Left kidney (tissue), 8 donors: ENCODE measurements at places on chromosomes 2 and 18. TPM values are rescaled to one million over a fixed set of nuclear protein-coding genes. Genes with fewer than 3 reads are reported as not detected.

DNA sequence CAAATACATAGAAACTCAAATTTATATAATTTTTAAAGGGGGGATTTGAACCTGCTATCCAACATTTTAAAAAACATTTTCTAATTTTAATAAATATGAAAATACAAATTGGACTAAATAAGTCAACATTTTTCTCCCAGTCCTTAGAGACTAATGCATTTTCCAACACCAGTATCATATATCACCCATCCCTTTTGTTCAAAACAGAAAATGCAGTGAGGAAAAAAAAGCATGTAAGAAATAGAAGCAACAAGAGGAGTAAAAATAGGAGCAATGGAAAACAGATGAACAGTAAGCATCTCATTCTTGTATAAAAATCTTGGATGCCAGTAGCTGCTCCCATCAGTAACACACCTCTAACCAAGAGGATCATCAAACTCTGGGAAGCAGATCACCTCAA is 25.5 kb downstream of the KLF7 start:
- no peak for DNase-seq

DSG3 gene
- polyA plus RNA-seq, result not detected

OSR1 gene
- 6.0 TPM for polyA plus RNA-seq

BOLL gene
- polyA plus RNA-seq, result 0.22 TPM

GRCh38 chr2:26891-27290 is 19.4 kb downstream of the FAM110C start:
- no peak for DNase-seq

CBLN2 gene
- 16.4 TPM for polyA plus RNA-seq

CNGA3 gene
- not detected for polyA plus RNA-seq

GRCh38 chr2:153866595-153866994 is 5.1 kb upstream of the GALNT13 start:
- DNase-seq, result no peak

DNA sequence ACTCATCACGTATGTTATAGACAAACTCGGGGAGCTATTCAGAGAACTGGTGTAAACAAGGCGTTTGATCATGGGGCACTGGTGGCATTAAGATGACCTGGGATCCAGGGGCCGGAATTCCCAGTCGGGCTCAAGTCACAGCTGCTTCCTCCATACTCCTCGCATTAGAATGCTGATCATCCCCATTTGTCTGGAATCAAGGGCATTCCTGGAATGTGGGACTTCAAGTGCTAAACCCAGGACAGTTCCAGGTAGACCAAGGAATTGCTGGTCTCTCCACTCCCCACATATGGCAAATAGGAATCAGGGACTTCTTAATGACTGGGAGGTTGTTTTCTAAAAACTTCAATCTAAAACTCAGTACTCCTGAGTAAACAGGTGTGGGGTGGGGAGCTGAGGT is 355.7 kb upstream of the RAB6C start:
- no peak for DNase-seq

GRCh38 chr2:63850649-63851048 is 9.0 kb downstream of the UGP2 start:
- no peak for DNase-seq

GRCh38 chr2:203209538-203209937 is 29.3 kb upstream of the CYP20A1 start:
- DNase-seq, result no peak

ALKAL2 gene
- 4.9 TPM for polyA plus RNA-seq

GRCh38 chr18:7177116-7177744 is 53.7 kb upstream of the LRRC30 start:
- peak; percentile 68 for DNase-seq

SCYGR4 gene
- not detected for polyA plus RNA-seq

DNA sequence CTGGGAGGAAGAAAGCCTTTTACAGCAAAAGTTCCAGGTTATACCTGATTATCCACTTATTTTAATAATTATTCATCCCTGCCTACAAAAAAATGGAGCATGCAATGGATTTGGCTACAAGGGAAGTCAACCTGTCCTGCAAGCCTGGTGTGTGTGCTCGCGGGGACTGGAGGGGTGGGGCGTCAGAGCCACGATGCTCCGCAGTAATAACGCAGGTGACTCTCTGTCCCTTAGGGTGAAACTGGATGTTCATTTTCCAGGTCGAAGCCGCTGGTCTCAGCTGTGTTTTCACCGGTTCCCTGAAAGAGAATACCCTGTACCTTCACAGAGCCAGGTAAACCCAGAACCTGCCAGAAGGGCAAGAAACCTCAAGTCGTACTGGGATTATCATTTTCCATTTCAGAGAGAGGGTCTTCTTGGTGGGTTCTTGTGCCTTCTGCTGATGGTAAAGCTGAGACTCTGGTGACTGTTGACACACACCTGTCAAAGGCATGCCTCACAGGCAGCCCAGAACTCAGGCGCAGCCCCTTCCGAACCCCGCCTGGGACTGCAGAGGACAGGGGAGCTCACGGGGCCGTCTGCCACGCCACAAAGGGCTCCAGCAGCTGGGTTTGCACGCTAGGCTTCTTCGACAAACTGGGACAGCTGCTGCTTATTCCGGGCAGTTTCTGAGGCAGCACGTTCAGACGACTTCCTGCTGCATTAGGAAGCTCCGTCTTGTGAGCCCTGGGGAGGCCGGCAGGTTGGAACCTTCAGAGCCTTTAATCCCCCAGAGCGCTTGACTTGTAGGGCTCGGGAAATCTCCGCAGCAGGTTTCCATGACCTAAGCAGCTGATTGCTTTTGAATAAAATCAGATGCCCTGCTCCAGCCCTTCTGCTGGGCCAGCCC is 58.6 kb downstream of the KCNG2 start:
- DNase-seq, result no peak

DNA sequence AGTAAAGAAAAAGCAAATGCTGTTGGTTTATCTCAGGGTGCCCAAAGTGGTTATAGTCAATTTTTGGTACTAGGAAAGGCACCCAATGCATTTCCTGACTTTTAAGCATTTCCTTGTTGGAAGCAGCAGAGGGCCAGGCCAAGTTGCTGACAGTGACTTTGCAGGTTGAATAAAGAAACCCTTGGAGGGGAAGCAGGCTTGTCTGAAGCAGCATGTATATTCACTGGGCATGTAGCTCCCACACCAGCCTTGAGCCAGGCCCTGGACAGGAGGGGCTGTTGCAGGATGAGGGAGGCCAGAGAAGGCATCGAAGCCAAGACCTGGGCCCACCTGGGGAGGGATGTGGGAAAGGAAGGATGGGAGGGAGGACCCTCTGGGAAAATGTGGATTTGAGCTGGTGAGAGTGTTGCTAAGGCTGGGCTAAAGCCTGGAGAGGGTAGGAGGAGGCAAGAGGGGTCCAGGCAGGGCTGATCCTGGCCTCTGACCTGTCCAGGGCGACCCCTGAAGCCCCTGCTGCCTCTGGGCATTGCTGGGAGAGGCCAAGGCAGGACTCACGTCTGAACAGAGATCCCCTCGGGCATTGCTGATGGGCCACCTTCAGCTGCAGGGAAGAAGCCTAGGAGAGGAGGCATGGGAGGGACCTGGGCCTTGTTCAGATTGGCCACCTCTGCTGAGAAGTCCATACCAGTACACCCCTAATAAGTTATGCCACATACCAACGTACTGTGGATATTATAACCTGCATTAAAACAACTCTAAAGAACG is 79.6 kb downstream of the STPG4 start:
- DNase-seq, result no peak

DNA sequence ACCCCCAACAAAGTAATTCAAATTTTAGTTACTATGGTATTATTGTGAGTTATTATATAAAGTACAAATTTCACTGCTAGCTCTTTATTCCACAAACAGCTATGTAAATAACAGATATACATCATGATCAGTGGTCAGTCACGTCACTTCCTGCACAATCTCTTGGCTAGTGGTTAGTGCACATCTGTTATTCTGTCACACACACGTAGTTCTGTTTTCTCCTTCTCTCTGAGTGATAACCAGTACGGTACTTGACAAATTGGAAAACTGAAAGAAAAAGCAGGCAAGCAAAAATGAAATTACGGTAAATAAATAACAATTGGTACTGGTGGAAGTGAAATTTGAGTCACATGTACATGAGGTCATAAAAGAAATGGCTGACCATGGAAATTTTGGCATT is 728.7 kb downstream of the CCDC85A start:
- no peak for DNase-seq

DNA sequence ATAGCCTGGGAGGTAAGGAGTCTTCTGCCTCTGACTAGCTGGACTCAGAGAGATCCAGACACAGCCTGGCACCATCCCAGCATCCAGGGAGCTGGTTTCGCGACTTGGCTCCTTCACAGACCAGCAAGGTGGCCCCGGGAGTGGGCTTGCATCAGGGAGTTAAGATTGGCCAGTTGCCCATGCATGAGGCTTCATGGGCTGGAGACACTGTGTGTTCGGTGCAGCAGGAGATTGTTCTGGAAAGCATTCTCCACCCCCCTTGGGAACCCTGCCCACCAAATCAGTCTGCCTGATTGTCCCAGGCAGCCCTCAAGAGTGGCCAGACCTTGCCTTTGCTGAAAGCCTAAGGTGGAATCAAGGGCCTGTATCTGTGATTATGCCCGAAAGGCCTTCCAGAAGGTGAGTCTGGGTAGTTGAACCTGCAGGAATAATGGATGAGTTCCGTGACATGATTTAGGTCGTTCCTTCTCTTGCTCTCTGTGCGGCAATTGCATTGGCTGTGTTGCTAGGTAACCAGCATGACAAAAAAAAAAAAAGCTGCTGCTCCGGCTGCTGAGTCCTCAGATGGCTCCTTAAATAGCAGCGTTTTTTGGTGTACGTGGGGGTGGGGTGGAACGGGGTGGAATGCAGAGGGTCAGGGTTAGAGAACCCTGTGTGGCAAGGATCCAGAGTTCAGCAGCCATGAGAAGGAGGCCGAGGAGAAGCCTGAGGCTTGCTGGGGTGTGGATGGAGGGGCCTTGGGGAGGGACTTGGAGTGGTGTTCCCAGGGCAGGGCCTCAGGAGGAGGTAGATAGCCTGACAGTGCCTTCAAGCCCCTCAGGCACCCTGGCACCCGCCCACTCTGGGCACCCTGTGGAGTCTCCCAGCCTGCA is 93.0 kb upstream of the MCFD2 start:
- peak; percentile 88 for DNase-seq

GRCh38 chr2:232689152-232689910 is 7.8 kb upstream of the GIGYF2 start:
- DNase-seq, result no peak

SLC4A3 gene
- polyA plus RNA-seq, result 7.9 TPM

DNA sequence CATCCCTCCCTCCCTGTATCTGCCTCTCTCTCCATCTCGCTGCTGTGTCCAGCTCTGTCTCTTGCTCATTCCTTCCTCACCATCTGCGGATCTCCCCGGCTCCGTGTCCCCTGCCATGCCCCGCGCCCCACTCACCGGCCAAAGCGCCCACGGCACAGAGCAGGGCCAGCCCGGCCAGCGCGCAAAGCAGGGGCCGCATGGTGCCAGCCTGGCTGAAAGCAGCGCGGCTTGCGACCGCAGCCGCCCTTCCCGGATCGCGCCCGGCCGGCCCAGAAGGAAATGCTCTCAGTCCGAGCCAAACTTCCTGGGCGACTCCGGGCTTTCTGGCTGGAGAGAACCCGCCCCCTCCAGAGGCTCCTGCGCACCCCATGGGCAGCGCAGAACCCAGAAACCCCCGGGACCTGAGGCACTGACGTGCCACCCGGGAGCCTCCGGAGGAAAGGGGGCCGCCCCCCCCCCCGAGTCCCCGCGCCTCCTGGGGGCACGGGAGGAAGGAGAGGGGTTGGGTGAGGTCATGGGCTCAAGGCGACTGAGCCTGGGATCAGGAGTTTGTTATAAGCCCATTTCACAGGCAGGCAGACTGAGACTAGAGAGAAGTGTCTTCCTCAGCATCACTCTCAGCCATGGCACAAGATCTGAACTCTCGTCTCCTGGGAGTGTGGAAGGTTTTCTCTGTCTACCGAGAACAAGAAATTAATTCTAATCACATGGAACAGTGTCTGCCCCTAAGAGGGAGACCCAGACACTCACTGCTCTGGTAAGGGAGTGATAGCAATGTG is 45.2 kb upstream of the RAB6C start:
- no peak for DNase-seq

ACP1 gene
- 163 TPM for polyA plus RNA-seq

- DNase-seq, result no peak
Measured at GRCh38 chr2:71944183-71944550, 203.5 kb downstream of the CYP26B1 start.

DNA sequence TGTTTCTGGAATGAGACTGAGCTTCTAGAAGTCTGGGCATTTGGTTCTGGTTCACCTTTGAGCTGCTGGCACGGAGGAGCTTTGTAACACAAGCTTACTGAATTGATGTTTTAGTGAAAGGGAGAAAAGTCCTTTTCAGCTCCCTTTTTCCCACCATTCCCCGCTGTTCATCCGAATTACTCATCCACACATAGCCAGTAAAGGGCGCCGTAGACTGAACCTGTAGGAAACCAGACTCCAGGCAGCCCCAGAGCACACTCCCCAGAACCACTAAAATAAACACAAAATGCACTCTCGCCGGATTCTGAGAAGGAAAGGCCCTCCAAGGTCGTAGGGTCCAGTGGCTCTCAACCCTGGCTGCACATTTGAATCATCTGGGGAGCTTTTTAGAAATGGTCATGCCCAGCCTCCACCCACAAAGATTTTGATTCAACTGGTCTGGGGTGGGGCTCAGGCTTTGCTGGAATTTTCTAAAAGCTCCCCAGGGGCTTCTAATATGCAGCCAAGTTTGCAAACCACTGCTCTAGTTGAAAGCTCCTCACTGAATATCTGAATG is 29.6 kb downstream of the TCF7L1 start:
- DNase-seq, result peak; percentile 46

DNA sequence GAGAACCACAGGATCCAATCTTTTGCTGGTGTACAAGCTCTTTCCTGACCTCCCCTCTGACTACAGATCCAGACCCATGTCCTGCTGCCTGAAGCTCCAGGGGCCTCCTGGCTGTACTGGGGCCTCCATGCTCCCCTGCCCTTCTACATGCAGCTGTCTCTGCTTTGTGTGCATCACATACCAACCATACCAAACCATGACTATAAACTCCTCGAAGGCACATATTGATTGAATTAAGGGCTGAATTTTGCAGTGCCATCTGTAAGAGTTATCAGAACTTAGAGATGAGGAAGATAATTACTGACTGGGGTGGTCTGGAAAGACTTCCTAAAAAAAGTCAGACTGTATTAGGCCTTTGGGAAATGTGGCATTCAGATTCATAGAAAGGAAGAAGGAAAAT is 139.9 kb upstream of the CXCR4 start:
- DNase-seq, result no peak

- DNase-seq, result no peak
Measured at GRCh38 chr2:56286936-56287335, 103.1 kb downstream of the CCDC85A start.

DNA sequence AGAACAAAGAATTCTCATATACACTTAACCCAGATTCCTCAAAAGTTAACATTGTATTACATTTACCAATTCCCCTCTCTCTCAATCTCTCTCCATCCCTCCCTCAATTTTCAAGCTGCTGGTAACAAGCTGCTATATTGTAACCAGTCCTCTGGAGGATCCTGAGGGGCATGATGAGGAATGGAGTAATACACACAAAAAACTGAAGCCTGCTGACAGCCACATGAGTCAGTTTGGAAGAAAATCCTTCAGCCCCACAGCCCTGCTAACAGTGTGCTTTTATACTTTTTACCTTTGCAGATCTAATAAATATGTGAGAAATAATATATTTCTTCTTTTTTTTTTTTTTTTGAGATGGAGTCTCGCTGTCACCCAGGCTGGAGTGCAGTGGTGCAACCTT is 165.7 kb upstream of the RAB12 start:
- DNase-seq, result no peak

GRCh38 chr18:23585007-23585871 is 1.1 kb downstream of the NPC1 start:
- DNase-seq, result peak; percentile 18

GRCh38 chr18:61203151-61203550 is 130.1 kb upstream of the CDH20 start:
- DNase-seq, result no peak
